Stimulated activated CD8-positive, alpha-beta memory T cell treated with anti-CD3 and anti-CD28 coated beads, Interleukin-7, amount 100 ng/mL, for 24 hours (primary cell): ENCODE measurements at places on chromosomes 1 and 21.

DNA sequence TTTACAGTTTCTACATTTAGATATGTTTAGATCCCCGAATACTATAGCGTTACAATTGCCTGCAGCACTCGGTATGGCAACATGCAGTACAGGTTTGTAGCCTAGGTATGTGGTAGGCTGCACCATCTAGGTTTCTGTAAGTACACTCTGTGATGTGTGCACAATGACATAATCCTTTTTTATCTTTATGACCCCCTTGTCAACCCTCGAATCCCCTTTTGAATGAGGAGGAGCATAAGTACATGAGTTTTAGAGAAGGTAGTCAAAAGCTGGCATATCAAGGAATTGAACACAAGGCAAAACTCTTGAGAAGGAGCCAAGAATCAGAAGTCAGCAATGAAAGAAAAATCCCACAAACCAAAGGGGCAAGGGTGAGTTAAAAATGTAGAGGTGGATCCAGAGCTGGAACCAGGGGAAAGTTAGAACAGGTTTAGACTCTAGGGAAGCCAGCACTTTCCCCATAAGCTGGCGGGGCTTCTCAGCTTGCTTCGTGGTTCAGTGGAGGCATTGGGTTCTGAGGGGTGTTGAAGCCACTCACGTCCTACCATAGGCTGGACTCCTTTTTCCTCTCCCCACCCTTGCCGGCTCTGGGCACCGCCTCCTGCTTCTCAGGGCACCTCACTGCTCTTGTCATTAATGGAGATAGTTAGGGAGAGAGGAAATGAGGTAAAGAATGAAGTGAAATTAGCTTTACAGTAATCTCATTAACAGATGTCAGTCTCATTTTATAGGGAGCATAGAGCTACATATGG is 31.3 kb downstream of the OLFML3 start:
- no peak for DNase-seq

DNA sequence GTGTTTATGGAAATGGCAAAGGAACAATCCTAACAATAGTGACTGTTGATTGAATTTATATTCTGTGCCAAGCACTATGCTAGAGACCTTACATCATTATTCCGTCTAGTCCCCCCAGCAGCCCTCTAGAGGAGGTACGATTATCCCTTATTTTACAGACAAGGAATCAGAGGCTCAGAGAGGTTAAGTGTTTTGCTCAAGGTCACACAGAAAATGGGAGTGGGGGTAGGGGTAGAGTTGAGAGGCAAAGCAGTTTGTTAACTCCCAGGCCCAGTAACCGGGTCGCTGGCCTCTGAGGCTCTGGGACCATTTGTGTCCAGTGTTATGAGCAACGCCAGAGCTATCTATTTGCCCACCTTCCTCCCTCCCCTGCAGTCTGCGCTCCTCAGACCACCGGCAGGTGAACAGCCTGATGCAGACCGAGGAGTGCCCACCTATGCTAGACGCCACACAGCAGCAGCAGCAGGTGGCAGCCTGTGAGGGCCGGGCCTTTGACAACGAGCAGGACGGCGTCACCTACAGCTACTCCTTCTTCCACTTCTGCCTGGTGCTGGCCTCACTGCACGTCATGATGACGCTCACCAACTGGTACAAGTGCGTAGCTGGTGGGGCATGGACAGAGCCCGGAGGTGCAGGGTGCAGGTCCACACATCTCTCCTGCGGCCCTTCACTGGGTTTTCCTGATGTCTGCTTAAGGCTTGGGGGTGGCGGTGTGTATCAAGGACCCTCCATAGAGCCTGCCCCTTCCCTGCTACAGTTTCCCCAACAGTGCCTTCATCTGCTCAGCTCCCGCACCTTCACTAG is 19.8 kb downstream of the SERINC2 start:
- DNase-seq = no peak

DNA sequence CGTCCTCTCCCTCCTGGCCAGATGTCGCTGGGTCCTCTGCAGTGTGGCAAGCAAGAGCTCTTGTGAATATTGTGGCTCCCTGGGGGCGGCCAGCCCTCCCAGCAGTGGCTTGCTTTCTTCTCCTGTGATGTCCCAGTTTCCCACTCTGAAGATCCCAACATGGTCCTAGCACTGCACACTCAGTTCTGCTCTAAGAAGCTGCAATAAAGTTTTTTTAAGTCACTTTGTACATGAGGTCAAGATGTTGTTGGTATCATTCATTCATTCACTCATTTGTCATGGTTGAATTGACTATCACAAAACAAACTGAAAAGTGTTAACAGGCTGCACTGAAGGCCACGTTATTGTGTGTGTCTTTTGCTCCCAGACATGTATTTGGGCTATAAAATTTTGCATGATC is 8.2 kb upstream of the PADI6 start:
- DNase-seq = no peak

GRCh38 chr1:223547316-223548114 is 118.0 kb downstream of the CAPN8 start:
- DNase-seq = no peak

DNA sequence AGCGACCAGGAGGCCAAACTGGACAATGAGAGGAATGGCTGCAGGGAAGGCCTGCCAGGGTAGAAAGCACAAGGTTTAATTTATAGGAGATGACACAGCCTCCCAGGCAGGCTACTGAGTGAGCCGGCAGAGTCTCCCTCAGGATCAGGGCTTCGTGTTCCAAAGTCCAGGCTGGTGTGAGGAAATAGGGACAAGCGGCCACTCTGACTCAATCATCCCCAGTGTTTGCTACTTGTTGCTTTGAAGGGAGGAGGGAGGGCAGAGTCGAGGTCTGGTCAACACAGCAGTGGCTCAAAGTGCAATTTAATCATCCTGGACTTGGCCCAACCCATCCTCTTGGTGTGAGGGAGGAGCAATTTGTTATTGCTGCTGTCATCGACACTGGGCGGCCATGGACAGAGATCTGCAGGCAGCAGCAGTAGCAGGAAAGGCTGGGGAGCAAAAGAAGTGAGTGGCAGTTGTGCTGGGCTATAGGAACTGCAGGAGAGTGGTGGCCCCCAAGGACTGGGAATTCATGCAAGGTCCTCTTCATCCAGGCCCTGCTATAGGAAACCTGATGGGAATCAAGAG is 27.5 kb downstream of the TBX15 start:
- DNase-seq = no peak

DNA sequence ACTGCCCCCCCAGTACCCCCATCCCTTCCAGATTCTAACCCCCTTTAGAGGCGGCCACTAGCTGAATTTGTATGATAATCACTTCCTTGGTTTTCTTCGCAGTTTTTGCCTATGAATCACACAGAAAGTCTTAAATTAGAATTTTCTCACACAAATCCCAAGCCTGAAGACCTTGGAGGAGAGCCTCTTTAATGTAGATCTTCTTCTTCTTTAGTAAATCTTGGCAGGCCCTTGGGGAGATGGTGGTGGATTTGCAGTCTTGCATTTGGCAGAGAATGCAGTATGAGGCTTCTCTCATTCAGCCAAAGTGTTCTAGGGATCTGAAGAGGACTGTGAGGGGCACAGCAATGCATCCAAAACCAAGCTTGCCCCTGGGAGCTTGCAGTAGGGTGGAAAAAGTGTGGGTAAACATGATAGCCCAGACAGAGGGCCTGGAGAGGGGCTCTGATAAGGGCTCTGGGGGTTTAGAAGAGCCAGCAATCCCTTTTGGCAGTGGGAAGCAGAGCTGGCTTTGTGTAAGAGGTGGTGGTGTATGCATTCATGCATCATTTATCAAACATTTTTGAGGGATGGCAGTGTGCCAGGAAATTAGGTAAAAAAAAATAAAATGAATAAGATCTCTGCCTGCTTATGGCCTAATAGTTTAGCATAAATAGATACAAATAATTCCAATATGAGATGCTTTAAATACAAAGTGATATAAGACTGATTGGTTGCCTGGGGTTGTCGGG is 7.7 kb upstream of the CDC42 start:
- DNase-seq = no peak

DNA sequence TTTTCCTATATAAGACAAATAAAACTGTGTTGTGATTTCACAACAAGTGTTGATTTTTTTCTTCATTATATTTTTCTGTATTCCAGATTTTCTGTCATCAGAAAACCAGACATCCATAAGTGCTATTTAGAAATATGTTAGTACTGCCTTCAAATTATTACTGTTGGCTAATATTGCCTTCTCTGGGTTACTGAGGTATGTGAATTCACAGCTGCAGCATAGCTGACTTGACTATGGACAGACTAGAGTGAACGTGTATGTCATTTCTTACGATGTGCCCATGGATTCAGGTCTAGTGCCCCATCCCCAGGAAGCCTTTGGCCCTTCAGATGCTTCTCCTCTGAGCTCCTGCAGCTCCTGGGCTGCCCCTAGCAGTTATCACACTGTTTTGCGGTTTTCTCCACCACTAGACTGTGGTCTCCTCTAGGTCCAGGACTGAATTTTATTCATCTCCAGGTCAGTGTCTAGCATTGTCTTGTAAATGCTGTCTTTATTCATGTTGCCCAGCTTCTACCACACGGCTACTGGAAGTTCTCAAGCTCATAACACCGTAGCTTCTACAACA is 118.5 kb downstream of the FGGY start:
- no peak for DNase-seq

DNA sequence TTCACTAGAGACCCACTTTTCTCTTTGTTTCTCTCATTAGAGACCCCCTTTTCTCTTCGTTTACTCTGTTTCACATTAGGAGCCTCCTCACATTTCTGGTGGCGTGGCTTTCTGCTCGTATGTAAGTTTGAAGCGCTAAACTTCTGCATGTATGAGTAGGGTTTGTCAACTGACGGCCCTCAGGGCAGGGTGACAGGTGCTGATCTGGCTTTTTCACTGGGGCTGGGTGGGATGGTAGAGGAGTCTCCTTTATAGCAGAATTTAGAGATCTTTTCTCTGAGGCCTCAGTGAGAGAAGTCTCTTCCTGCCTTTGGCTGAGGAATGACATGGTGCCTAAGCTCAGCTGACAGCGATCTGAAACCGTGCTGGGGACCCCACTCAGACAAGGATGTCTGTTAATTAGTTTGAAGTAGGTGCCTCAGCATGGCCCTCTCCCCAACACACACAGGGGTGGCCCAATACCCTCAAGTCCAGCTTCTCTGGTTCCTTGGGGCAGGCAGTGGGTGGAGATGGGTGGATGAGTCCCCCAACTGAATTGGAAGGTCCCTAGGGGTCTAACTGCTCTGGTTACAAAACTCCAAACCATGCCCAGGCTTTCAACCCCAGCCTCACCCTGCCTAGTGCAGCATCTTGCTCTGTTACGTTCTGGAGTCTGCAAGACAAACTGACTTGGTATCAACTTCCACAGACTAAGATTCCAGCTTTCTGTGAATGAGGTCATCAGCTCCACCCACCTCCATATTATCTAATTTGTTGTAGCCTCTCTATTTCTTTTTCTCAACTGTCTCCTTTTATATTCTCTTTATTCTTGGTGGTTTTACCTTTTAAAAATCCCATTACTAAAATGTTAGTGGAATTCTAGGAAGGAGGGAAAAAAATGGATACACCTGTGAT is 3.2 kb downstream of the SLC1A7 start:
- no peak for DNase-seq

DNA sequence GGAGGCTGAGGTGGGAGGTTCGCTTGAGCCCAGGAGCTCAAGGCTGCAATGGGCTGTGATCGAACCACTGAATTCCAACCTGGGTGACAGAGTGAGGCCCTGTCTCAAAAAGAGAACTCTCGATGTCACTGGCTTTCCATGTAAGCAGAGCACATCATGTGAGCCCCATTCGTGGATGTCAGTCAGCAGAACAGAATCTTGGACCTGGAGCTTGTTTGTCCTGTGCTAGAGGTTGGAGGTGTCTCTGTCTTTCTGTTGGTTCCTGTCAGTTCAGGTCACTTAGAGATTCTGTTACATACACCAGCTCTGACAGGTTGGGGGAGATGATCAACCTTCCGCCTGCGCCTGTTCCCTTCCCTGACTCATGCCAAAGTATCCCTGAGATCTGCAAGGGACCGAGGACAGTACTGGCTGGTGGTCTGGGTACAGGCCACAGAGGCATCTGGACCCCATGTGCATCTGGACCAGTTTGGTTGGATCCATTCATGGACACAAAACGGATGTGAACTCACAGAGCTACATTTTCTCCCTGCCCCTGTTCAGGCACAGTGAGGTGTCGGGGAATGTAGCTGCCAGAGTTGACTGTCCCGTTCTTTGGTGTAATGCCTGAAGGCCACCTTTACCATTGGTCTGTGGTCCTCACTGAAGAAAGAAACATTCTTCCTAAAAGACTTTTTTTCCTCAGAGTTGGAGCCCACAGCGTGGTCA is 10.0 kb downstream of the ARF1 start:
- no peak for DNase-seq

GRCh38 chr21:32884062-32884461 is 112.5 kb upstream of the PAXBP1 start:
- DNase-seq = no peak

- DNase-seq = no peak
Observed at GRCh38 chr1:228304766-228305395, 97.0 kb downstream of the OBSCN start.

GRCh38 chr1:215584389-215584788 is 17.3 kb downstream of the KCTD3 start:
- no peak for DNase-seq

- DNase-seq = no peak
Observed at GRCh38 chr1:22048351-22049192, 3.9 kb upstream of the CDC42 start.

DNA sequence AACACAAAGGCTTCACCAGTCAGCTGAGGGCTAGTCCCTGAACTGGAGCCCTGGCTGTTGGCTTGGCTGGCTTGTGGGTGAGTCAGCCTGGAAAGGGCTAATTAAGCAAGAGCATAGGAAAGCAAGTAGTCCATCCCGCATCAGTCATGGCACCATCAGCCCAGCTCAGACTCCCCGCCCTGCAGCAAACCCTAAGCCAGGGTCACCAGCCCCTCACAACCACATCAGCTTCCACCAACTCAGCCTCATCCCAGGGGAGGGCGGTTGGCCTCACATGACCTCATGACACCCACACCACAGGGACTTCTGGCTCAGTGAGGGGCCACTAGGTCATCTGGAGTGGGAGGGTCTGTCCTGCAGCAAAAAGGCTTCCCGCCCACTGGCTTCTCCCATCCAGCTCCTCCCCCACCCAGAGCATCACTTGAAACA is 7.0 kb upstream of the SPATC1L start:
- no peak for DNase-seq

DNA sequence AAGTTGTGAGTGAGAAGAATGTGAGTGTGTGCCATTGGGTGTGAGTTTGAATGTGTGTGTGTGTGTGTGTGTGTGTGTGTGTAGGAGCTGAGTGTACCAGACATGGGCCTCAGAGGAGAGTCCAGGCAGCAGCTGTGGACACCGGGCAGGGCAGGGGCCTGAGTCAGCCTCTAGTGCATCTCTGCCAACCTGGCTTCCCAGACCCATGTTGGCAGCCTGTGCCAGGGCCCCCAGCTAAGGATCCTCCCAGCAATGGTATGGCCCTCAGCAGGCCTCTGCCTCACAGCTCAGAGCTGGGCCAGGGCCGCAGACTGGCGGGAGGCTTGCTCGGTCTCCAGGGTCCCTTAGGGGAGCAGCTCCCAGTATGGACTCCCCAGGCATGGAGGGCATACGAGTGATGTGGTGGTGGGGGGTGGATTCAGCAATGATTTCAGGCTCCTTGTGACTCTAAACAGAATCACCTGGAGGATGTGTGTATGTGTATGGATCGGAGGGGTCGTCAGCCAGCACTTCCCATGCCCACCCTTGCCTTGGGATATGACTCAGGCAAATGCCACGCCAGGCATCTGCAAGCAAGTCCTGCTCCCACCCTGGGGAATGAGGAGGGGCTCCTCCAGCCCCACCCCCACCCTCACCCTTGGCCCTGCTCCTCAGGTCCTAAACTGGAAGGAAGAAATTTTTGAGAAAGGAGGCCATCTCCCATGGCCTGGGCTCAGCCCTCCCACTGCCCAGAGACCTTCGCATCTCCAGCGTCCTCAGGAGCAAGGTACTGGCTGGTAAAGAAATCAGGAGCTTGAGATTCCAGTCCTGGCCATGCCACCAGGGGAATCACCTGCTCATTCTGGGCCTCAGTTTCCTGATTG is 1.8 kb upstream of the FOXO6 start:
- DNase-seq = no peak
